ENCODE measurements at places on chromosomes 4 and X.

DNA sequence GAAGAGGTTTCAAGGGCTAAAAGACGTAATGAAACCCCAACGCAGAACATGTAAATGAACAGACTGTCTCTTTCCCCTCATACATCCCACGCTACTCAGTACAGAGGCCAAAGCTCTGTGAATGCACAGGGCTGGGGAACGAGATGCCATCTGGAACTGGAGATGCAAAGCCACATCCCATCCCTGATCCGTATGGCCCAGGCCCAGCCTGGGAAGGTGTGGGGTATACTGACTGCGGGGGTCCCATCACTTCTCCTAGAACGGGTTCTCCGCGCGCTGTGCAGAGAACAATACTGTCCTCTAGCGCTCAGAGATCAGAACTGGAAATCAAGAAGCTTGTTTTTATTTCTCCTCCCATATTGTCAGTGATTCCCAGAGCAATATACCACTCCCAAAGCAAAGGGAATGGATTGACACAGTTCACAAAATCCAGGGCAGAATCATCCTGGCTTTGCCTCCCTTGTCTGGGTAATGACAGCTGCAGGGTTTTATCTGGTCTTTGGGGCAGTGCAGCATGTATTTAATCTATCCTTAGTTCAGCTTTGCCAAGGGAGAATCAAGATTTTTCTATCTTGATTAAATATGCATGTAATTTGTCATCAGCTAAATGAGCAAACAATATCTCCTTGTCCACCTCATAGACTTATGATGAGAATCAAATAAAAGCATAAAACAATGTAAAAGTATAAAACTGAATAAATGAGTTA is 47.3 kb upstream of the TLR3 start:
- DNase-seq = peak; percentile 36

GRCh38 chrX:54786967-54787366 is 11.1 kb downstream of the ITIH6 start:
- DNase-seq = no peak

GRCh38 chrX:132409780-132410556 is 78.9 kb downstream of the MBNL3 start:
- DNase-seq = no peak

DNA sequence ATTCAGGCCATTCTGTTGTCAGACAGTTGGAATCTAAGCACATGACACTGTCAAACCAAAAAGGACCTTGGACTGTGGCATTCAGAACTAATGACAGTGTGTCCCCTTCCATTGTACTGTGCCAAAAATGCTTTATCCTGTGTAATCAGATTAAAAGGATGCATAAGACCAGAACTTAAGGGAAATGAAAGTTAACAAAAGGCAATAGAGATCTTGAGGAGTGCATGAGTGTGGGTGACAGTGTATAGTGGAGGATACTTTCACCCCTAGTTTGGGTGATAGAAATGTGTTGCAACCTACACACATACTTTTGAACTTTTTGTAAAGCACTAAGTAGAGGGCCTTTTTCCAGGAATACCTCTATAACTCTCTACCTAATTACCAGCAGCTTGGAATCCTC is 4.5 kb downstream of the CYSLTR1 start:
- DNase-seq = no peak

- no peak for DNase-seq
Measured at GRCh38 chr4:183332447-183332846, 10.2 kb upstream of the CLDN24 start.

DNA sequence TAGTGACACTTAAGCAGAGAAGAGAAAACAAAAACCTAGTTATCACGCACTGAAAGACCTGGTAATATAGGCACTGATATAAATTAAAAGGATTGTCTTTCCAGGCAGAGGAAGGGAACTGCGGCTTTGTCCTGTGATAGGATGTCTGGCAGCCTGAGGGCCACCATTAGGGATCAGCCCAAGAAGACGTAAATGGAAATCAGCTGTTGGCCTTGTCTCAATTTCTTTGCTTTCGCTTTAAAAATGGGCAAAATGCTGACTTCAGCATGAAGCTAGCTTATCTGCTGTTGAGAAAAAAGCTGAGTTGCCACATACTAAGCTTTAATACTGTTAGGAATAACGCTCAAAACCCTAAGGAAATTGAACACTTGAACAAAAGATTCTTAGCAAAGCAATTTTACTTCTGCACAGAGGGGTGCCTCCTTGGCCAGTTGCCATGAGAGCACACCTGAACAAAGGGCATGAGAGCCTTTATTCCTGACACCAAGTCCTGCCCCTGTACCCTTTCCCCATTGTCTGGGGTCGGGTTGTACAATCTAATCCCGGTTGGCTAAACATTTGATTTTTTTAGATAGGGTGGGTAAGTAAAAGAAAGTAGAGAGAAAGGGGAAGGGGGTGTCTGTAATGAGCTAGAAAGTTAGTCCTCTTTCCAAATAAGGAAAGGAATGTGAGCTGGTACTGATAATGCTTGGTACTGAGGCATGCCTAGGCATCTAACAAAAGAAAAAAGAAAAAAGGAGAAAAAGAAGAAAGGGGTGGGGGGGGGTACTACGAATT is 85.1 kb upstream of the UCP1 start:
- DNase-seq = peak; percentile 80

- peak; percentile 45 for DNase-seq
Measured at GRCh38 chr4:165378745-165379677, at the start of gene CPE. Gene CPE (plus strand): TSS chr4:165379008. CDS start chr4:165379222, 214 bp downstream.

DNA sequence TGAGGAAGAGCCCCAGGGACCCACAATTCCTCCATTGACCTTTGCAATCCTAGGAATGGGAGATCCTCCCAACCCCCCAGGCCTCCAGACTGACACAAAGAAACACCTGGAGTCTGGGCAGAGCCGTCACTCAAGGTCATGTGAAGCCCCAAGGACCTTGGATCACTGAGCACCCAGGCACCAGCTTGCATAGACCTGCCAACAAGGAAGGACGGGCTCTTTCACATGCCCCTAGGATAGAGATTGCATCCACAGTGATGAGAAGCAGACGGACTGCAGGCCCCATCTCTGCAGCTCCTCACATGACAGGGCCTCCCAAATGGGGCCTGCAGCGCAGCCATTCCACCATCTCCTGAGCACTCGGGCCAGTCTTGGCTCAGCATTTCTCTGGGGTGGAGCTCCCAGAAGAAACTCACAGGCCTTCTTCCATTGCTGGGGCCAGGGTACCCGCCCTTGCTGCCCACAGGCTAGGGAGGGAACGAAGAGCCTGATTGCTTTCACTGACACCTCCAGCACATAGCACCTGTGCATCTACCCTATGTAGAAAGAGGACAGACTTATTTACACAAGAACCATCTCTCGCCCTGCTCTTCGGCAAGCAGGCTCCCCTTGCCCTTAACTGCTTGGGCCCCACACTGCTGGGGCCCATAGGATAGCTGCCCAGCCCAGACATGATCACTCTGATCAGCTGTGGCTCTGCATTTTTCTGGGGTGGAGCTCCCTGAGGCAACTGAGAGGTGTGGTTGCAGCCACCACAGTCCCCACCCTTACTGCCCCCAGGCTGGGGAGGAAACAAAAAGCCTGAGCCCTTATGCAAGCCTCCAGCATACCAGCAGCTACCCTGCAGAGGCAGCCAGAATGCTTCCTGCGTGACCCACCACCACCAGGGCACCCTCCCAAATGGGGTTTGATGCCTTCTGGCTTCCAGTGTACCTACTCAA is 185.7 kb upstream of the ZCCHC13 start:
- no peak for DNase-seq

GRCh38 chrX:19343085-19343534 is 617 bp upstream of the PDHA1 start:
- DNase-seq = no peak

DNA sequence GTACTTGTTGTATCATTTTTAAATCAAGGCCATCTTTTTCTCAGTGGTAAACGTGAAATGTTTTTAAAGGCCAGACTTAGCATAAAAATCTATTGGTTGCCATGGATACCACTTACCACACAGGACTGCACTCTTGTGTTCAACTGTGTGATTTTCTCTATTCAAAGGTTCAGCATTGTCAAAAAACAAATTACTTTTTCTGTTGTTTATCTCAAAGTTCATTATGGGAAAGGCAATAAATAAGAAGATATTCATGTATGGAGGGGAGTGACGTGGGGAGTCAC is 231.0 kb upstream of the GATB start:
- no peak for DNase-seq

- DNase-seq = no peak
Measured at GRCh38 chrX:69031971-69032391, 133.3 kb downstream of the PJA1 start.

- peak; percentile 41 for DNase-seq
Measured at GRCh38 chrX:40175511-40176350, 78.0 kb upstream of the BCOR start.

DNA sequence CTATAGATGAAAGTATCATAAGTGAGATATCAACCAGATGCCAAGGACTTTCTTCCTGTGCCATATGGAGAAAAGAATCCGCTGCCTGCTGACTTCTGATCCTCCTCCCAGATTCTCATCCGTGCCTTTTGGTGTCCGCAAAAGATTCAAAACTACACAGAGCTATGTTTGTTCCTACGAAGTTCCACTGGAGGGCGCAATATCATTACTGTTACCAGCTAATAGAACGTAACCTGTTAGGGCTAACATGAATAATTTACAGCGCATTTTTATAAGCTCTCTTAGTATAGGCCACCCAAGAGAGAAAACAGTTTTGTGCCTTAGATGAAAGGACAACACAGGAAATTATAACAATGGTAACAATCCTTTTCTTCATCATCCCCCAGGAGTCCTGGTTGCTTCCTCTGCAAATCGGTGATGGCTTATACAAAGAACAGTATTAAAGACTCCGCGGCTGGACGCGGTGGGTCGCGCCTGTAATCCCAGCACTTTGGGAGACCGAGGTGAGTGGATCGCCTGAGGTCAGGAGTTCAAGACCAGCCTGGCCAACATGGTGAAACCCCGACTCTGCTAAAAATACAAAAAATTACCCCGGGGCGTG is 22.8 kb upstream of the CENPVL3 start:
- DNase-seq = peak; percentile 54

All from fibroblast of villous mesenchyme (primary cell).